Upper lobe of right lung (tissue), 1 donor: ENCODE measurements at places on chromosomes 12 and 14. TPM values are rescaled to one million over a fixed set of nuclear protein-coding genes. Genes with fewer than 3 reads are reported as not detected.

SSTR1 gene
- total RNA-seq = 9.2 TPM

TMTC1 gene
- 37.4 TPM for total RNA-seq

PLEKHG7 gene
- total RNA-seq = not detected

PTCSC3 gene
- total RNA-seq = 2.8 TPM

BCL11B gene
- total RNA-seq = 2.4 TPM

PELI2 gene
- 25.7 TPM for total RNA-seq

DPY19L2 gene
- 2.3 TPM for total RNA-seq

NOVA1 gene
- 1.6 TPM for total RNA-seq

SLC6A15 gene
- not detected for total RNA-seq

ALDH1L2 gene
- total RNA-seq = 5.0 TPM

MYF6 gene
- not detected for total RNA-seq

SLC17A8 gene
- 0.14 TPM for total RNA-seq

AMN1 gene
- total RNA-seq = 9.9 TPM

MSRB3 gene
- 61.3 TPM for total RNA-seq

RNF212B gene
- not detected for total RNA-seq

KCNC2 gene
- total RNA-seq = not detected

BCL7A gene
- total RNA-seq = 11.4 TPM

KRT2 gene
- not detected for total RNA-seq
